Ureter (tissue), 1 donor: ENCODE measurements at places on chromosomes 11 and 22.

- DNase-seq, result no peak
These were observed 42.3 kb upstream of the DDI1 start for GRCh38 chr11:103994094-103994493.

DNA sequence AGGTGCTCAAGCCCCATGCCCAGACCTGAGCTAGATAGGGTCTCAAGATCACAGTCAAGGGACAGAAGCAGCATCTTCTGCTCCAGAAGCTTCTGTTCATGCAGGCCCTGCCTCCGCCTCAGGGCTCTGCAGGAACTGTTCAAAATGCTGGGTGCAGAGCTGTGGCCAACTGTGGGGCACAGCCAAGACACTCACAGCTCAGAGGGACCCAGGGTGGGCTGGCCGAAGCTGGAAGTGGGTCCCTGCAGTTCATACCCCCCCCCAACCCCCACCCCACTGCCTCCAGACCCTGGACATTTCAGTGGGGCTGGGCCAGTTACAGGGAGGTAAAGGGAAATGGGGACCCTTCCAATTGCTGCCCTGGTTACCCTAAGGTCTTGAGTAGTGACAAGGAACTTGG lies 129.0 kb downstream of the CRYBB2 start:
- DNase-seq, result no peak

- no peak for DNase-seq
These were observed 14.9 kb downstream of the P2RX3 start for GRCh38 chr11:57353036-57353435.

- DNase-seq, result no peak
These were observed 68.1 kb downstream of the MPPED1 start for GRCh38 chr22:43479962-43480361.

- DNase-seq, result no peak
These were observed 57.4 kb upstream of the SHISAL1 start for GRCh38 chr22:44369916-44370801.

DNA sequence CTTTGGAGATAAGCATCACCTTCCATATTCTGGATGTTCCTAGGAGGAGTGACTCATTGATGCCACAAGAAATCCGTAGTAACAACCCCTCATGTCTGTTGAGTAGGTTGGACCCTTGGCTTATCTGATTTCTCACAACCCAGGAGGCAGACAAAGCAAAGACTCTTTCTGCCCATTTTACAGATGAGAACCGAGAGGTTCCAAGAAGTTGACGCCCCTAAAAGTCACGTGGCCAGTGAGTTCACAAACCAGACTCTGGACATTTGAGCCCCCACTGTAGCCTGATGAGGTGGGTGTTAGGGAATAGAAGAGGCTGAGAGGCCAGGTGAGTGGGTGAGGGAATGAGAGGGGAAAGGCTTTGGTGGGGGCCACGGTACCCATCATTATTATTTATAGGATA lies 70.3 kb downstream of the TSPAN18 start:
- no peak for DNase-seq

DNA sequence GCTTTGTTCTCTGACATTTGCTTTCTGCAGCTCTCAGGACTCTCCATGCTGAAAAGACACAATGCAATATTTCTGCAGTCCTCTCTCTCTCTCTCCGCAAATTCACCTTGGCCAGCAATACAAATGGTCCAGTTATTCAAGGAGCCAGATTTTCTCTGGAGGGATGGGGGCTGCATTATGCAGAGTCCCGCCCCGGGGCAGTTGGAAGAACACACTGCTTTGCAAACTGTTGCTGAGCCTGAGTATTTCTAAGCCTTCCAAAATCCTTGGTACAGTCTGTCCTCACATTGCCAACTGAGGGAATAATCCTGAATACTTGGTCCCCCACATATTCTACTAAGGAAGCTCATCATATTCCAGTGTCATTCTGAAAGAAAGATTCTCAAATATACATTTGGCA lies 94.3 kb upstream of the ZC3H12C start:
- no peak for DNase-seq
